ENCODE measurements at places on chromosomes 1 and 21.
A peak's percentile ranks its signal among the peaks of the same experiment; 100 is the strongest.

DNA sequence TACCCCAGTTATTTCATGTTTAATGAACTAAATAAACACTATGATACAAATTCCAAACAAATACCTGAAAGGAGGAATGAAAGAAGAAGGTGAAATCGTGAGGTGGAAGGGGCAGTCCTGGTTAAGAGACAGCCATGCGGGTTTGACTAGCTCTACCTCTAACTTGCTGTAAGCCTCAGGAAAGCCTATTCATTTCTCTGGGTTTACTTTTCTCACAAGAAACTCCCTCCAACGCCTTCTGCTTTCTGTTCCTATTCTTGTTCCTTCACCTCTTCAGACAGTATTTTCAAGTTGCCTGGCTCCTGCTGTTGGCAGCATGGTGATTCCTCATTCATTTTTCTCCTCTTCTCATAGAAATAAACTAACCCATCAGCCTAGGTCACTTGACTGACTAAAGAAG, 92.4 kb downstream of the NTPCR start:
- DNase-seq, result no peak

DNA sequence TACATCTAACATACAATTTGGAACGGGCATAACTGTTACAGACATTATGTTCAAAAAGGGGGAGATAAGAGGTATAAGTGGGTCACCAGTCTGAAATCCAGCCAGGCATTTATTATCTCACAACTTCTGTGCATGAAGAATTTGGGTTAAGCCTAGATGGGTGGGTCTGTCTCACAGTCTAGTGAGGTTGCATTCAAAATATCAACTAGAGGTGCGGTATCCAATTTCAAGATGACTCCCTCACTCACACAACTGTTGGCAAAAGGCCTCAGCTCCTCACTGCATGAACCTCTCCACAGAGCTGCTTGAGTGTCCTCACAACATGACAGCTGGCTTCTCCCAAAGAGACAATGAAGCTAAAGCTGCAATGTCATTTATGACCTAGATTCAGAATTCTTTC, 4.7 kb downstream of the AUNIP start:
- DNase-seq, result no peak

DNA sequence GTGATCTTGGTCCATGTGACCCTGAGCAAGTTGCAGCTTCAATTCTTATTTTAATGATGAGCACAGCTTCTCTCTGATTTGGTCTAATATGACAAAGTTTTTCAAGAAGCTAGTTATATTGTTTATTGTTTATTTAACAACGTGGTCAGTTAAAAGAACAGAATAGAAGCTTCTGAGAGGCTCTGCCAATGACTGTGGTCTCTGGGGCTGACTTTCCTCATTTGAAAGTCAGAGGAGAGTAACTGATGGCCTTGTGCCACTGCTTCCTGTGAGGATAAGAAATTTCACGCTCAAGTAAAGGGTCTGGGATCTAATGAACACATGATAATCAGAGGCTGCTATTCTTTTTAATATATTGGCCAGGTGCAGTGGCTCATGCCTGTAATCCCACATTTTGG, 7.3 kb downstream of the HHIPL2 start:
- DNase-seq, result no peak

GRCh38 chr1:47780469-47780995, 216.7 kb downstream of the TRABD2B start:
- DNase-seq, result no peak

DNA sequence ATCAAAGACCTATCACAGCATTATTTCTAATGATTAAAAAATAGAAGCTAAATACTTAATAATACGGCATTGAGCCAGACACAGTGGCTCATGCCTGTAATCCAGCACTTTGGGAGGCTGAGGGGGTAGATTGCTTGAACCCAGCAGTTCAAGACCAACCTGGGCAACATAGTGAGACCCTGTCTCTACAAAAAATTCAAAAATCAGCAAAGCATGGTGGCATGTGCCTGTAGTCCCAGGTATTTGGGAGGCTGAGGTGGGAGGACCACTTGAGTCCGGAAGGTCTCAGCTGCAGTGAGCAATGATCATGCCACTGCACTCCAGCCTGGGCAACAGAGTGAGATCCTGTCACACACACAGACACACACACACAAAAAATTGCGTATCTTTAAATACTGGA, 10.7 kb downstream of the TAF13 start:
- DNase-seq, result no peak

GRCh38 chr1:116420417-116421200, 47.6 kb downstream of the ATP1A1 start:
- no peak for DNase-seq

DNA sequence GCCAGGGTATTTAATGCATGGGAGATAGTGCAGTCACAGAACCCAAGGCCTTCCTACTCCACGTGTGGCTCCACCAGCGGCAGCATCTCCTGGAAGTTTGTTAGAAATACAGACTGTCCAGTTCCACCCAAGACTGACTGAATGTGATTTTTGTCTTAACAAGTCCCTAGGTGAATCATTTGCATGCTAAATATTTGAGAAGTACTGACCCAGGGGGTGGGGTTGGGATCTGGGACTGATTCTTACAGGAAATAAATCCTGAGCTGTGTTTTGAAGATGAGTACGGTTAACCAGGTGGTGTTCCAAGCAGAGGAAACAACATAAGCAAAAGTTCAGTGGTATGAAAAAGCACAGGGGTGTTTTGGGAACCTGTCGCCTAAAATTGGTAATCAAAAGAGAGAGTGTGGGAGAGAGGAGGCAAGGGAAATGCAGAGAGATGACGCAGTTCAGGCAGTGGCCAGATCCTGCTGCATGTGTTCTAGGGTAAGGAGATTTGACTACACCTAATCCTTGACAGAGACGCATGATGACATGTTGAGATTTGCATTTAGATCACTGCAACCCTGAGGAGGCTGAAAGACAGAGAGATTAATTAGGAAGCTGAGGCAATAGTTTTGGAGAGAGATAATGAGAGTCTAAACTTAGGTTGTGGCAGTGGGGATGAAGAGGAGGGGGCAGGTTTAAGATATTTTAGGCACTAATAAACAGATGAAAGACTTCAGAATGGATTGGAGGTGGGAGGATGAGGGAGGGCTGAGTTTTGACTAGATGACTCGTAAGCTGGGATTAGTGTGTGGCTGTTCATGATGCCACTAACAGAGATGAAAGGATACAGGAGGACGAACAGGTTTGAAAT, 3.7 kb upstream of the ZNF326 start:
- DNase-seq, result no peak

- no peak for DNase-seq
These were observed 923.4 kb downstream of the NCAM2 start for GRCh38 chr21:21921410-21922232.

DNA sequence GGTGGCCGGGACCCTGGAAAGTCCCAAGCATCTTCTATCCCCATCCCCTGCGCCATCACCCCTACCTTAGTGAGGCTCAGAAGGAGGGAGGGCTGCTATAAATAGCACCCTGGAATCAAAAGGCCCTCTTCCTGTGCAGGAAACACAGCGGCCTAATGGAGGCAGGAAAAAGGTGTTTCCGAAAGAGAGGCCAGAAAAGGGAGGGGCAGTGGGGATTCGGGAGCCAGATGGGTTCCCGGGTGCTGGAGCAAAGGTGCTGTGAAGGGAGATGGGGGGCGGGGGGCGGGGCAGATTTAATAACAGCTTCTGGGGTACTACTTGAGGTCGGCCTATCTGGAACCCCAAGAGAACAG, 16.6 kb downstream of the NAV1 start:
- no peak for DNase-seq

DNA sequence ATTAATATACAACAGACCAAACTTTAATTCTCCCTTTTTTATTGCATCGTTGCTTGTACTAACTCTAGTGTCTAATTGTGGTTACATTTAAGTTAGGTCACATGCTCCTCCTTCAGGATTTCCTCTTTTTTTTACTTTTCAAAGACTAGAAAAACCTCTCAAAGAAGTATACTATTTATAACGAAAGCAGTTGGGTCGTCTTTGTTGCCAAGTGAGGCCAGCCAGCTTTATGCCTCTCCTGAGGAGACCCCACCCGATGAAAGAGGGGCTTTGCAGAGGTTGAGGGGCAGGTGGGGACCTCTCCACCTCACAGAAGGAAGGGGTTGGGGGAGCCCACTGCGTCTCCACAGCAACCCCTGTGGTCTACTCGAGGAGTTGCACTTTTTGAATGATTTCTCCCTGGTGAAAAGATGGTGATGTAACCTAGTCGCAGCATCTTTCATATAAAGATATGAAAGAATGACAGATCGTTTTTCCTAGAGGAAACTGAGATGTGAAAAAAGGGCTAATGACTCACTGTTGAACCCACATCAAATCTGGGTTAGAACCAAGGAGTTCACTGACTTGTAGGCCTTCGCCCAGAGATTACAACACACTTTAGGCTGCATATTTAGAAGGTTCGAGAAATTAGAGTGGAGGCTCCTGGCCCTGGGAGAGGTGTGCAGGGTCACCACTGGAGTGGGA, 6.4 kb downstream of the TGFB2 start:
- DNase-seq, result peak; percentile 26

- DNase-seq, result no peak
These were observed 44.2 kb downstream of the KAZN start for GRCh38 chr1:14642712-14643111.

DNA sequence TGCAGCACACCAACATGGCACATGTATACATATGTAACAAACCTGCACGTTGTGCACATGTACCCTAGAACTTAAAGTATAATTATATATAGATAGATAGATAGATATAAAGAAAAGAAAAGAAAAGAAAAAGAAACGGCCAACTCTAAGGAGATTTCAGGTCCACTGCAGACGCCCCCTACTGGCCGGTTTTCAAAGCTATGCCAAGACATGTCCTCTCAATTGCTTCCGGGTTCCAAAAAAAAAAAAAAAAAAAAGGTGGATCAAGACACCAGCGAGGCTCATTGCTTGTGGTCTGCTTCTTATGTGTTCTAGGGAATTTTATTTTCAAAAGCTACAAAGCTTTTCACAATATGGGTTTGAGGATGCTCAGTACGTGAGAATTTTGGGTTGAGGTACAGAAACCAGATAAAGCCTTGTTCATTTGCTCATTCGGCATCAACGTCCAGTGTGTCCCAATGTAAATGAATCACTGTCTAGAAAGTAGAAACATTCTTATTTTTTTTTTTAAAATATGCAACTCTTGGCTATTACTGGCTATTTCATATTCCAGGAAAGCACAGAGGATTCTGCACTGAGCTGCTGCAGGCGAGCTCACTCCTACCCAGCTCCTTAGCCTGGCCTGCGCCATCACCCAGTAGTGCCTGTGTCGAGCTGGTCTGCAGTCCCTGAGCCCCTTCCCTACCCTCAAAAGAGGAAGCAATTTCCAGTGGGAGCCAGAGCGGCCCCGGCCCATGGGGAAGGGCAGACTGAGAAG, 643.0 kb downstream of the KIF26B start:
- DNase-seq, result peak; percentile 12

- DNase-seq, result no peak
These were observed 26.4 kb downstream of the MYOM3 start for GRCh38 chr1:24085546-24085945.

GRCh38 chr1:216190438-216190837, 232.8 kb downstream of the USH2A start:
- DNase-seq, result no peak

DNA sequence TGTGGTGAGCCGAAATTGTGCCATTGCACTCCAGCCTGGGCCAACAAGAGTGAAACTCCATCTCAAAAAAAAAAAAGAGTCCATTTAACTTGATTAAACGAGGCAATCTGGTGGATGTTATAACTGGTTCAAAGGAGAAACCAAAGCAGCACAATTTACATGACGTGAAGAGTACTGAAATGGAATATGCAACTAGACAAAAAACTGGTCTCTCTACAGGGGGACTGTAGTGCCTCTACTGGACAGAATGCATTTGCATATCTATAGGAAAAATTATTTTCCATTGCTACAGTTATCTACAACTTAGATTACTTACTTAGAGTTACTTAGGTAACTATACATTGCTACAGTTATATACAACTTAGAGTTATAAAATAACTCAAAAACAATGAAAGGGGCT, 2.7 kb upstream of the CAPN2 start:
- DNase-seq, result no peak

GRCh38 chr21:22395965-22396364, 1397.8 kb downstream of the NCAM2 start:
- no peak for DNase-seq

- no peak for DNase-seq
These were observed 3.4 kb upstream of the MPC2 start for GRCh38 chr1:167940264-167940663.

- no peak for DNase-seq
These were observed 3.0 kb upstream of the PEX10 start for GRCh38 chr1:2415337-2415736.

DNA sequence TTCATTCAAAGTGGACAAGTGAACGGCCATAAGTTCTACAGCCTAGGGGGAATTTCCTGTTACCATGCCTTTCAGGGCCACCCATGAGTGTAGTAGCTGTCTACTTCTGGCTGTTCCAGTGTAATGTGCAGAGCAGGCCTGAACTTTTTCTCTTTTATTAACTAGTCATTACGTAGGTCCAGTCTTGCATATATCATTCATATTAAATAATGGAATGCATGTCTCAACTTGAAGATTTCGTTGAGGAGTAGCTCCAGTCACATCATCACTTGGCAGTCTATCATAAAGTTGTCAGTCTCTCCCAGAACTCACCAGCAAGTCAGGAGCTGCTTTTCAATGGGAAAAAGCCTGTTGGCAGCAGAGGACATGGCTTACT, 12.0 kb upstream of the GIPC2 start:
- no peak for DNase-seq

DNA sequence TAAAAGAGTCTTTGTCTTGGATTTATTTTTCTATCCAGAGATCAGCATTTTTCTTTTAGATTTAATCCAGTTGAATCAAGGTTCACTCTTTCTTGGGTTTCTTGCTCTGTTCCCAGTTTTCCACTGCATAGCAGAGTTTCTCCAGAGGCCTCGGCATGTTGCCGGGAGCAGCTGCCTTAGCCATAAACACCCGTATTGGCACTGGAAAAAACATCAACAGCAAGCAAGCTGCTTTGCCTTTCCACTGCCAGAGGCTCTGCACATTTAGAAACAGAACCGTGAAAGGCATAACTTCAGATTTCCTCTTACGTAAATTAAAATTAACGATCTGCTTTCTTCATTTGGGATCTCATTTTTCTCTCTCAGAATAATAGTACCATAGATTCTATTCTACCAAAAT, 181.8 kb upstream of the L1TD1 start:
- DNase-seq, result no peak

DNA sequence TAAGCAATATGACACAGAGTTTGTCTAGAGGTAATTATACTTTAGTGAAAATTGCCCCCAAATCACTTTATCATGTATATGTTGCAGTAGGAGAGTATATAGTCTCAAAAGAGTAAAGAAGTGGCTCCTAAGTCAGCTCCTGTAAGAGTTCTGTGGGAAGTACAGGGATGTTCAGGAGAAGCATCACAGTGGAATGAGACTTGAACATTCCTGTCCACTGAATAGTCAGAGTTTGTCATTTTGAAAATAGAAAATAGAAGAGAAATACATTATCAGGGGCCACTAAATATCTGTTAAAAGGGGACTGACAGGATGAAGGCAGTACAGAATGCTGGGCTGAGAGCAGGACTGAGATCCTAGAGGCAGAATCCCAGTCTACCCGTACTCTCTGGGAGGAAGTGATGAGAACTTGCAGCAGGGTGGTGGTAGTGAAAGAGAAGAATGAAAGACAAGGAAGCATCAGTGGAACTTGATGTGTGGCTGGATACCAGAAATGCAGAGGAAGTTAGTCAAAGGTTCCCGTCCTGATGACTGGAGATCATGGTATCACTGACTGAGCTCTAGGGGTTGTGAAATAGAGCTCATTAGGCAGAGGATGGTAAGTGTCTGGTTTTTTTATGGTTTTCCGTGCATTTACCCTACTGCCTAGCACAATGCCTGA, 153.4 kb downstream of the FMN2 start:
- DNase-seq, result no peak

Measured in stimulated activated naive CD8-positive, alpha-beta T cell treated with anti-CD3 and anti-CD28 coated beads, Interleukin-15, Interleukin-2, amounts not matched to agents 100 U/mL and 50 U/mL, for 24 hours (primary cell).